Epithelial cell of esophagus (primary cell): ENCODE measurements at places on chromosomes 6 and 20.

DNA sequence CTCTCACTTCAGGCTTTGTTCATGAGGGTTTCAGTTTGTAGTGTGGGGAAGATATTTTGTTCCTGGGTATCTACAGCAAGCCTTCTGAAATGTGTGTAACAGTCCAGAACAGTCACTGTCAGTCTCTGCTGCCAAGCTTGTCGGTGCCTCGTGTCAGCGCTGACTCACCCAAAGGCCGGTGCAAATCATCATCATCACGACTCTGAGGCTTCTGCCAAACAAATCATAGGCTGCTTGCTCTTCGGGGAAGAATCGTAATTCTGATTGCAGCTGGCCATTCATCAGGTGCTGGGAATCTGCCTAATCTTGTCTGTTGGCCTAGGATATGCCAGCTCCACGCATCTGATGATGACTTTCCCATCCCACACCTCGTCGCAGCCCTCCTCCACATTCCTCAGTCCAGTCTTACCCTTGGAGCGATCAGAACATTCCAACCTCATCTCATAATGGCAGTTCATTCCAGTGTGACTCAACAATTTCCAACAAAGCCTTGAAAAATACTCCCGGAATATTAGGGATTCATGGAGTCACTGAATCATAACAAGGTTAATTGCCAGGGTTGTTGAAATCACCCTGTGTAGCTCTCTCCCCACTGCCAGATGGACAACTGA lies 40.9 kb downstream of the ALDH8A1 start:
- DNase-seq: peak; percentile 100

- no peak for DNase-seq
Measured at GRCh38 chr6:156402227-156402626, 375.0 kb upstream of the ARID1B start.

GRCh38 chr6:2078888-2079287 lies 166.5 kb downstream of the GMDS start:
- DNase-seq: no peak

GRCh38 chr20:21762646-21763045 lies 57.2 kb downstream of the PAX1 start:
- DNase-seq: no peak

DNA sequence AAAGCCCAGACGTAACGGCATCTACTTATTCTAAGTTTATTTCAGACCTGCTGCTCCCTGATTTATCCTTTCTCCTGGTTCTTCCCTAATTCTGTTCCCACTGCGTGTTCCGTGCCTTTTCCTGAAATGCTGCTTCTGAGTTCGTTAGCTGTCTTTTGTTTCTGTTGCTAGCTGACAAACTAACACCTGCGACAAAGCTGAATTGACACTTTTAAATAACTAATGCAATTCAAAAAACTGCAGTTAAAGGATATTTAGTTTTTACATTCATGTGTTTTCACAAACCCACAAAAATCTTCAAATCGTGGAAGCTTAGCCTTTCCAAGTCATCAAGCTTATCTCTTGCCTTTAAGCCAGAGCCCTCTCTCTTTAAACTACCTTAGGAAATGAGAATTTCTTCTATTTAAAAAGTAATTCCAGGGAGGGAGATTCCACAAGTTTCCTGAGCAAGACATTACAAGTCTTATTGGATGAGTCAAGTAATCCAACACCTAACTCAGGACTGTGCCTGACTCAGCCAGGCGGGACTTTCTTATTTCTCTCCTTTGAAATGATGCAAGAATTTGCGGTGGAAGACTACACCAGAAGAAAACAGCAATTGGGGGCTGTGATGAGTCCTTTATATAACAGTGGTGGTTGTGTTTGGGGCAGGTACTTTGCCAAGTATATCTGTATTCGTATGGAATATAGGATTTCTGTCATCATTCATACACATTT lies 6.3 kb downstream of the ADTRP start:
- DNase-seq: peak; percentile 96

- DNase-seq: no peak
Measured at GRCh38 chr20:36010825-36011224, 42.4 kb downstream of the CNBD2 start.

- DNase-seq: no peak
Measured at GRCh38 chr6:5557506-5557905, 296.2 kb downstream of the FARS2 start.

GRCh38 chr6:169229615-169230321 lies 23.9 kb downstream of the THBS2 start:
- DNase-seq: peak; percentile 50

DNA sequence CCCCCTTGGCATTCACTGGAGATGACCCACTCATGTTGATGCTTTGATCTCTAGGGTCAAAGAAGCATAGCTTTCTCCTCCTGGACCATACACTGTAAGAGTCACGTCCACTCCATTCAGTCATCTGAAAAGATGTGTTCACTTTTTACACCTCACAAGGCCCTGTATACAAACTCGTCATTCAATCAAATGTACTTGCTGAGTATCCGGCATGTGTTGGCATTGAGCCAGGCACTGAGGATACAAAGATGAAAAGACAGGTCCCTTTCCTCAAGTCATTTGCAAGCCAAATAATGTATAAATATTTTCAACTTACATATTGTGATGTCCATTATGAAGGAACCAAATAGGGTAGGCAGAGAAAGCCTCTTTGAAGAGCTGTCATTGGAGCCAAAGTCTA lies 32.6 kb upstream of the CSNK2A1 start:
- DNase-seq: no peak

DNA sequence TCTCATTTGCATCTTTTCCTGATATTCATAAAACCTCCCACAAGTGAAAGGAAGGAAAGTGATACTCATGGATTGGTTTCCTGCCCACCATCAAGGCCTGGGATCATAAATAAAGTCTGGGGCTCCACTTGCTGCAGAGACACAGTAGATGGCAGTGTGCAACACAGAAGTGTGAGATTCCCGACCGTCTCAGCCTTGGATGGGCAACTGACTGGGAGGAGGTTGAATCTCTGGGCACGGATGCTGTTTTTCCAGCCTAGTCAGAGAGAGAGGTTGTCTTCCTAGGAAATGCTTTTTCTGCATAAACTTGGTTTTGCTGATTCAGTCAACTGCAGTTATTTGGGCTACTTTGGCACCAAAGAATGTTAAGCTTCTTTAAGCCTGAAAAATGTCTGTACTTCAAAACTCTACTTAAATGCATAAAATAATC lies 9.9 kb upstream of the RFPL4B start:
- peak; percentile 76 for DNase-seq

DNA sequence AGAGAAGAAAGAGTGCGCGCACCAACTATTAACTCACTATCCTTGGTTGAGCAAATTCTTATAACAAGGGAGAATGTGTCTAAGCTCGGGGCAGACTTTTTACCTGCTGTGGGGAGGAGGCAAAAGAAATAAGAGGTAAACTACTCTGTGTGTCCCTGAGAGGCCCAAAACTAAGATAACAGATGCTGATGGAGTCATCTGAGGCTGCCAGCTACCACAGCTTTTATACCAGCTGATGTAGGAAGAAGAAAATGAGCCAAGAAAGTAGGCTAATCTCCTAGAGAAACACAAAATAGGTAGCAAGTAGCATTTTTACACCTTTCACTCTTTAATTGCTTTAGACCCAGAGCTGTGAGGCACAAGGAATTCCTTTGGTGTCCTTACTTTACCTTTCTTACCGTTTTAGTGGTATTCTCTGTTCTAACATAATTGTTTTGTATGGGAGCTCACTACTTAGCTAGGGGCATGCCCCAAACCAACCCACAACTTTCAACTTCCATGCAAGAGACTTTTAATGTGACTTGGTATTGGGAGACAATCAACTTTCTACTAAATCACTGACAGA lies 27.8 kb upstream of the PIM1 start:
- no peak for DNase-seq

DNA sequence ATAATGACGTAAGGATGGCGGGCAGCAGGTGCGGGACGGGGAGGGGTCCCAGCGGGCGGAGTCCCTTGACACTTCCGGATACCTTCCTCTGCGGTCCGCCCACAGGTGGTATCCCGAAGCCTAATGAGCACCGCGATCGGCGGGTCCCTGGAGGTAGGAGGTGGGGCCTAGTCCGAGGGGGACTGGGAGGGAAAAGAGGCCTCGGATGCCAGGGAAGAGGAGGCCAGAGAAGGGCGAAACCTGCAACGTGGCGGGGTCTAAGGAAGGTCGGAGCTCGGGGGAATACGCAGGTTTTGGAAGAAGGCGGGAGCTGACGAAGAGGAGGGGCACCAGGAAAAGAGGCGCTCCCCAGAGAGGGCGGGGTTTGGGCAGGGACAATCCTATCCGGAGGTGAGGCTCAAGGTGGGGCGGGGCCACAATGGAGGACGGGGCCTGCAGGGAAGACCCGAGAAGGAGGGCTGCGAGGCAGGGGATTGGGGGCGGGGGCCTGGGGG lies 3.7 kb downstream of the PRSS16 start:
- peak; percentile 94 for DNase-seq

DNA sequence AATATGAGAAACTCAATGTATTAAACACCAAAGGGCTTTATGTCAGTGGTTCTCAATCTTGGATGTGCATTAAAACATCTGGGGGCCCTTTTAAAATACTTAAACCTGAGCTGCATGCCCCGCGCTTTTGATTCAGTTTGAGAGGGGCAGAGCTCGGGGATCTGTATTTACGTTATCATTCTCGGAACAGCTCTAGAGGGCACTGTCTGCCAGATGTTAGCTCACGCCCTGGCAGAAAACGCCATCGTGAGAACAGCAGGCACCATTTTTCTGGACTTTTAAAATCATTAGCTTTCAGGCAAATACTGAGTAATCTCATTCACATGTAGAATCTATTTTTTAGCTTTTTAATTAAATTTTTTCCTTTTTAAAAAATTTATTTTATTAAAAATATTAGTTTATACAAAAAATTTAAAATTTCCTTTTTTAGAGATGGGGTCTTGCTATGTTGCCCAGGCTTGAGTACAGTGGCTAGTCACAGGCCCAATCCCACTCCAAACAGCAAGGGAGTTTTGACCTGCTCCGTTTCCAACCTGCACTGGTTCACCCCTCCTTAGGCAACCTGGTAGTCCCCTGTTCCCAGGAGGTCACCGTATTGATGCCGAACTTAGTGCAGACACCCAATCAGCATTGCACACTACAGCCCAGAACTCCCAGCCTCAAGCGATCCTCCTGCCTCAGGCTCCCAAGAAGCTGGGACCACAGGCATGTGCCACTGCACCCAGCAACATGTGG lies 30.0 kb upstream of the ZNF133 start:
- DNase-seq: no peak
